Endodermal cell (in vitro differentiated cells): ENCODE measurements at places on chromosomes 1 and 21.

- peak; percentile 47 for DNase-seq
These were observed 428.6 kb upstream of the CAMK1G start for GRCh38 chr1:209154912-209155311.

DNA sequence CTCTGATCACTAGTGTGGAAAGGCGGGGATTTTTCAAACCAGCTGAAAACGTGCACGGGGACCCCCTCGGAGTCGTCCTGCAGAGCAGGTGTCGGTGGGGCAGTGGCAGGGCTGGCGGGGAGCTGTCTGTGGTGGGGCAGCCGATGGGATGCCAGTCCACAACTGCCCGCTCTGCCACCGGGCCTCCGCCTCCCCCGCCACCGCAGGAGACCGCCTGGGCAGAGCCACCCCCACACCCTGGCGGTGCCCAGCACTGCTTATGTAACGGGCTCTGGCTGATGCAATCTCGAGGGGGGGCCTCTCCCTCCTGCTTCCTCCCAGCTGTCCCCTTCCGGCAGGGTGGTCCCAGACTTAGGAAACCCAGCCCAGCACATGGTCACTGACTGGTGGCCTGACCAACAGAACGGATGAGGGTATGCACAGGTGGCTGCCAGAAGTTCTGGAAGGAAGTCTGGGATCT is 9.3 kb downstream of the CHD5 start:
- DNase-seq: no peak

GRCh38 chr1:205486258-205486657 is 18.2 kb upstream of the CDK18 start:
- DNase-seq: no peak

- DNase-seq: no peak
These were observed 2.1 kb downstream of the PFKL start for GRCh38 chr21:44301961-44302406.

DNA sequence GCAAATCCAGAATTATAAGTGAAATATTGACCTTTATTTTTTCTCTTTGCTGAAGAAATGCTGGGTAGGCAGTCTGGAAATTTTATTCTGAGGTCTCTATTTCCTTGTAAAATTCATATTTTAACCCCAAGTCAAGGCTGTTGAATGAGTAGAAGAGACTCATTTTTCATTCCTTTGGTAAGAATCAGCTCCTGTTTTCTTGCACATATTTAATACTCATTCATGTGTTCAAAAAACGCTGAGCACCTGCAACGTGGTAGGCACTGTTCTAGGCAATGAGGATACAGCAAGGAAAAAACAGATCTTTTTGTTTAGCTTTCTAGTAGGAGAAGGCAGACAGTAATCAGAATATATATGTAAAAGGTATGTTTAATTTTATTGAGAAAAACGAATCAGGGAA is 1.5 kb downstream of the PRKAA2 start:
- no peak for DNase-seq

- no peak for DNase-seq
These were observed 18.7 kb upstream of the NBL1 start for GRCh38 chr1:19625291-19625937.

DNA sequence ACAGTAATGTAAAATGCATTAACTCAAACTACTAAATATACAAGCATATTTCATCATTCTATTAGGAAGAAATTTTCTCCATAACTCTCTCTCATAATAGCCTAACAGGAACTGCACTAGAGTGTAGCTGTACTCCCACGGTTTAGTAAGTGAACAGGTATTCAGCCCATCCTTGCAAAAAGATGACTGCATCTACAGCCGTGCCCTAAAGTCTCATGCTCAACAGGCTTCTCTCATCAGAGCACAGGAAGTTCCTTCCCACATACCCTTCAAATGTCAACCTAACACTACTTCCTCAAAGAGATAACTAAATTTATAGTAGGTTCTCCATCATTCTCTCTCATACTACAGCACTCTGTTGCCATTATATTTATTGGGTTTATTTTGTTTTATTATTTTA is 251.6 kb downstream of the AKT3 start:
- no peak for DNase-seq

GRCh38 chr1:217895841-217896240 is 264.7 kb downstream of the SPATA17 start:
- DNase-seq: no peak

- DNase-seq: no peak
These were observed 1.2 kb upstream of the TFF1 start for GRCh38 chr21:42367367-42368165.

GRCh38 chr1:33880305-33880704 is 16.4 kb downstream of the HMGB4 start:
- no peak for DNase-seq

- peak; percentile 61 for DNase-seq
These were observed 160.9 kb downstream of the UCK2 start for GRCh38 chr1:165988275-165988674.

GRCh38 chr1:161214369-161214768 is 726 bp upstream of the FCER1G start:
- no peak for DNase-seq

GRCh38 chr1:3219005-3219790 is 150.2 kb downstream of the PRDM16 start:
- no peak for DNase-seq

- no peak for DNase-seq
These were observed 39.6 kb upstream of the GPR153 start for GRCh38 chr1:6300342-6301048.

GRCh38 chr1:85047472-85048295 is 616 bp downstream of the MCOLN3 start:
- DNase-seq: peak; percentile 82

GRCh38 chr1:57431400-57431799 is 7.5 kb upstream of the DAB1 start:
- no peak for DNase-seq

DNA sequence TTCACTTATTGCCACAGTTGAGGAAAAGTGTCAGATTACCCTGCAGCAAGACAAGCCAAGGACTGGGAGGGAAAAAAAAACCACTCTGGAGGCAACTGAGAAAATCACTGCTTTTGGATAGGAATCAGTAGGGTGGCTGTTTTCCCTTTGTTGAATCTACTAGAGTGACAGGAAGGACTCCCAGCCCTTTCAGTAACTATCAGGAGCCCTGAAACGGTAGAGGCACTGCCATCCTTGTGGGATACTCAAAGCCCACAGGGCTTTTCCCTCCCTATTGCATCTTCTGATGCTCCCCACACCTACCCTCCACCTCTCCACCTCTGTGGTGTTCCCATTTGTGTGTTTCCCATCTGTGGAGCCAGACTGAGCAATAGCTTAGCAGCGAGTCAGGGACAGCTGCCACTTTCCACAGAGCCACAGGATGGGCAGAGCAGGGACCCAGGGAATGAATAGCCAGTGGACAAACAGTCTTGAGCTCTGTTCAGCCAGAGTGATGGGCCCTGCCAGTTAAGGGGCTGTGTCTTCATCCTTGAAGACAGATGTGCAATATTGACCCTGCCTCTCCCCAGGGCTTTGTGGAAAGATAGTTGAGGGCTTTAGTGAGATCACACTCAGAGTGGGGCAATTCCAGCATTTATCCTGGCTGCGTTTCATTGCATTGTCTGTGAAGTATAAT is 13.9 kb downstream of the UBIAD1 start:
- DNase-seq: no peak

GRCh38 chr1:8643542-8644536 is 173.6 kb downstream of the RERE start:
- no peak for DNase-seq

DNA sequence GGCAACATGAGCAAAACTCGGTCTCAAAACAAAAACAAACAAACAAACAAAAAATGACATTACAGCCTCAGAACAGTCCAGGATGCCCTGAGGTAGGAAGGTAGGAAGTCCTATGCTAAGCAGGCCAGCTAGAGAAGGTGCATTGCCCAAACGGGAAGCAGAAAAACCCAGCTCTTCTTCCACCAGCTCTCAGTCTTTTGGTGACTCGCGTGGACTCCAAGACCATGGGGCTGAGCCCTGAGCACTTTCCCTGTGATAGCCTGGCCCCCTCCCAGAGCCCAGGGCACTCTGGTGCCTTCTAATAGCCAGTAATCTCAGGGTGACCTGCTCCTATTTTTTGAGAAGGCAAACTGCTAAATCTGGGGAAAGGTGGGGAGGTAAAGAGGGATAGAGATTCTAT is 16.1 kb downstream of the PHLDA3 start:
- DNase-seq: no peak
